ENCODE measurements at places on chromosomes 5 and 9. TPM values are rescaled to one million over a fixed set of nuclear protein-coding genes. Genes with fewer than 3 reads are reported as not detected.
A peak's percentile ranks its signal among the peaks of the same experiment; 100 is the strongest.

GRCh38 chr9:106981396-106982287 is 118.7 kb downstream of the ZNF462 start:
- peak; percentile 3 for DNase-seq

- DNase-seq: peak; percentile 60
Observed at GRCh38 chr9:35666549-35666948, 1.6 kb upstream of the ARHGEF39 start.

DNA sequence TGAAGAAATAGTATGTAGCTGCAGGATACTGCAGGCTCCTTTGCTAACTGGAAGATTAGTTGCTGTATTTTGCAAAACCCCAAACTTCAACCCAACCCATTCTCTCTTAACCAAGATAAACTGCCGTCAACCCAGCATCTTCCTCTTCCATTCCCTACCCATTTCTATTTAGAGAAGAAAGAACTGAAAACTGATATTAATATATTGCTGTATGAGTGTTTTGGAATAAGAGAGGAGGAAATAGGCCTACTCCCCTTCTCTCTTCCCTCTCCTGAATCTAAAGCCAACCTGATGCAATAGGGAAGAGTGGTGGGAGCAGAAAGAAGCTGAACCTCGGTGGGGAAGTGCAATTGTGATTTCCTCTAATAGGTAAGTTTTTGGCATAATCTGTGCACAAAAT is 83.7 kb downstream of the TMEM215 start:
- DNase-seq: no peak

Gene BTNL8
- total RNA-seq: not detected

Gene PCDHAC1
- not detected for total RNA-seq

- DNase-seq: no peak
Observed at GRCh38 chr9:2925016-2925415, 81.1 kb upstream of the PUM3 start.

Gene SLC27A6
- total RNA-seq: not detected

- DNase-seq: peak; percentile 61
Observed at GRCh38 chr5:88746438-88746882, 136.5 kb downstream of the MEF2C start.

DNA sequence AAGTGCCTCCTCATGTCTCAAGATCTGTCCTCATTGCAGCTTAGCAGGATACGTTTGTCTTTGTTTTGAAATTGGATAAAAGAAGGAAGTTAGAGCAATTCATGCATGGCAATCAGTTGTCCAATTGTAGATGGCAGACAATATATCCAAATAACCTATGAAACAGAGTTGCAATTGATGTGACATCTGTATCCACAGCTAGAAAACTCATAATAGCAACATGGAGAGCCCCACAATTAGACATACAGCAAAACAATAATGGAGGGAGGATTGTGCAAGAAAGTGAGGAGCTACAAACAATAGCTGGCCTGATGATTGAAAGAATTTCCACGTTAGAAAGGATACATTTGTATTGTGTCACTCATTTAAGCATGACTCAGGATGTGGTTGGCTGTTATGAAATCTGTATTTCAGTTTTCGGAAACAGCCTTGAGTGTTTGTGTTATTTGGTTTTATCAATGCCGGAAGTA is 132.0 kb downstream of the FAM174A start:
- DNase-seq: no peak

DNA sequence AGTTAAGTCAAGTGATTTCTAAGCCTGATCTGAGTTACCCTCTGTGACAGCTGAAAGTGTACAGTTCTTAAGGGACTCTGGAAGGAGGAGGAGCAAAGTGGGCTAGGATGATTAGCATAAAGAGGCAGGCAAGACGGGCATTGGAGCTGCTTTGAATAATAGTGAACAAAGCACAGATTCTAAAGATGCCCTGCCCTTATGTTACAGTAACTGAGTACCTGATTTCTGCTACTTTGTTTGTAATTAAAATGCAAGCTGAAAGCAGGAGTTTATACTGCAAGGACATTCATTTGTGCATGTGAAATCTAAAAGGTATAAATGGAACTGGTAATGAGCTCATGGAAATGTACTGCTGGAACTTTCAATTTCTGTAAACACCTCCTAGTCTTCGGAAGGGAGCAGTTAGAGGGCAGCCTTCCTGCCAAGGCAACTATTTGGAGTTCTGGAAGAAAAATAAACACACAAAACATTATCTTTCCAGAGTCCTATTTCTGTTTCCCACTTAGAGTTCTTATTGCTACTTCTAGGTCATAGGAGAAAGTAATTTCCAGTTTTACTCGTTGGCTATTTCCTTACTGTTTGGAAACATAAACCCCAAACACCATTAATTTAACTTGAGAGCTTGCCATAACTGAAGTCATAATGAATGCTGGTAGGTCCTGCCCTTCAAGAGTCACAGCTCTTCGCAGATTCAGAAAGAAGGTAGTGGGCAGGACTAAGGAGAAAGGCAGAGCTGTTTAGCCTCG is at the start of gene RANBP3L:
Gene RANBP3L (minus strand): TSS at position 45 of the 746 bp plus-strand sequence. CDS start 486 bp downstream, outside the sequence.
- DNase-seq: no peak

DNA sequence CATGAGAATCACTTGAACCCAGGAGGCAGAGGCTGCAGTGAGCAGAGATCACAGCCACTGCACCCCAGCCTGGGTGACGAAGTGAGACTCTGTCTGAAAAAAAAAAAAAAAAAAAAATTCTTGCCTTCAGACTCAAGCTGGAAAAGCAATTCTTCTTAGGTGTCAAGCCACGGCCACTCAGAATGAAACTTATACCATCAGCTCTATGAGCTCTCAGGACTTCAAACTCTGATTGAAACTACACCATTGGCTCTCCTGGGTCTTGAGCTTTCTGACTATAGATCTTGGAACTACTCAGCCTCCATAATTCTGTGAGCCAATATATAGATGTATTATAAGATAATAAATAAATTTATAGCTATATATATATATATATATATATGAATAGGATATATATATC is 12.9 kb upstream of the FGF10 start:
- no peak for DNase-seq

Measured in B cell (primary cell).